B cell (primary cell): ENCODE measurements at places on chromosomes 6 and 20. TPM values are rescaled to one million over a fixed set of nuclear protein-coding genes. Genes with fewer than 3 reads are reported as not detected.

DNA sequence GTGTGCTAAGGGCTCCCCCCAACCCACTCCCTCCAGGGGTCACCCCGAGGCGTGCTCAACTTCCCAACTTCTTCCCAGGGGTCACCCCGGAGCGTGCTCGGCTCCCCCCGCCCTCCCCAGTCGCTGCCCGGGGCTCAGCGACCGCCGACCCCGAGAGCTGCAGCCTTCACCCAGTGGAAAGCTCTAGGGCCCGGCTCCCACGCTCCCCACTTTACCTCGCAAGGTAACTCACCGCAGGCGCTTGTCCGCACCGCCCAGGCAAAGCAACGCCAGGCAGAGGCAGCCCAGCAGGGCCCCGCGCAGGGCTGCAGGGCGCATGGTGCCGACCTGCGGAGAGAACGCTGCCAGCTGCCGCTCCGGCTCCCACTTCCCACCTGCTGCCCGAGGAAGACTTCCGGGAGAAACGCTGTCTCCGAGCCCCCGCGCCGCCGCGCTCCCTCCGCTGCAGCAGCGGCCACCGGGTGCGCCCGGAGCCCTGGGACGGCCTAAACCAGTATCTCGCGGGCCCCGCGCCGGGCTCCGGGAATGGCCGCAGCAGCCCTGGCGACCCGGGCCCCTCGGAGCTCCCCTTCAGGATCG lies 396 bp downstream of the RNASET2 start:
- no peak for DNase-seq

DNA sequence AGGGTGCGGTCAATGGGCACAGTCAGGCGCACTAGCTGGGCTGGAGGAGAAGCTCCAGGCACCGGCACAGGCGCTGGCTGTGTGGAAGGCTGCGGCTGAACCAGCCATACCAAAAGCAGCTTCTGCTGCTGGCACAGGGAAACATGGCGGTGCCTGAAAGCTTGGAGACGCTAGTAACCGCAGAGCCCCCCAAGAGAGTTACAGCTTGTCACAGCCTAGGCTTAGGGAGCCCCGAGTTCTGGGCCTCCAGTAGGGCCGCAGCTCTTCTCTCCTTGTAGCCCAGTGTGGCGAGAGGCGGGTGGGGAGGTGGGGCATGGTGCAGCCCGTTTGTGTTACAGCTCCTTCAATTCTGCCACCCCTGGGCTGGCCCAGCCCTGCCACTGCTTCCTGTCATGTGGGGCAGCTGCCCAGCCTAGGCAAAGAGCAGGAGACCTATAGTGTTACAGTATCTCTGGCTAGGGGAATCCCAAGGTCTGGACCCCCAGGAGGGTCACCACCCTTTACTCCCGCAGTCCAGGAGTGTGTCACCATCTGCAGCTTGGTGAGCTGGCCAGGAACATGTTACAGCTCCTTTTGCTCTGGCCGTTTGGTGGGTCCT lies 58.6 kb upstream of the MANEA start:
- no peak for DNase-seq

DNA sequence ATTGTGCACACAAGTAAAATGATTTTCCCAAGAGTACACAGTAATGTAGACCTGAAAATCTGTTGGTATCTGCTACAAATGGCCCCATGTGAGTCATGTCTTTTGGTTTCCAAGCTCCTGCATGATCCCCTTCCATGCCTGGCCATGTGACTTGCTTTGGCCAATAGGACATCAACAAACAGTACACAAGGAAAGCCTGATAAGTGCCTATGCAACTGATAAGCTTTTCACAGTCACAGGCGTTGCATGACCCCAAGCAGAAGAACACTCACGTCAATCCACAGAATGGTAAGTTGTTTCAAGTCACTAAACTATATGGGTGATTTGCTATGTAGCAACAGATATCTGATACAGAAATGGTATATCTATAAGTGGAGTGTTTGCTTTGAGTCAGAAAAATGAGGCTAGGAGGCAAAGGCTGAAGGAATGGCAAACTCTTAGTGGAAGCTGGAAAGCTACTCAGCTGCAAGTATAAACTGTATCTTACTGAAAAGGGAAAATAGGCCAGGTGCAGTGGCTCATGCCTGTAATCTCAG lies 160.1 kb upstream of the BEND3 start:
- DNase-seq = no peak

GRCh38 chr6:85323435-85324040 lies 126.3 kb upstream of the NT5E start:
- peak; percentile 54 for DNase-seq

- no peak for DNase-seq
Observed at GRCh38 chr20:60543598-60543997, 585.4 kb downstream of the CDH26 start.

GRCh38 chr6:53059648-53060589 lies 5.3 kb upstream of the FBXO9 start:
- DNase-seq = no peak

GRCh38 chr6:107642095-107642860 lies 152.4 kb downstream of the SOBP start:
- no peak for DNase-seq

GRCh38 chr6:20866935-20867703 lies 332.9 kb downstream of the CDKAL1 start:
- DNase-seq = no peak

DNA sequence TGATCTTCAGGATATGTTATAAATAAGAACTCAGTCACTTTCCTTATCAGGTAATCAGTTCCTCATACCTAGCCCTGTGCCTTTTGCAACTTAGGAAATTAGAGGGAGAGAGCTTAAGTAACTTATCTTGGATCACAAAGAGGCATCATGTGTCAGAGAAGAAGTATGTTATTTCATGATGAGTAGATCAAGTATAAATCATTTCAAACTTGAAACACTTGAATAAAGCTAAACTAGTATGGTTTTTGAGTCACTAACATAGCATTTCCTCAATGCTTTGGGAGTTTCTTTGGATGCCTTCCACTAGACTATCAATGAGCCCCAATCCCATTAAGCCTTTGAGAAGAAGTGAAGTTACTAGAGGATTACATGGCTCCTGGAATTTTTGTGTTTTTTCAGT lies 102.6 kb upstream of the TNFAIP3 start:
- DNase-seq = no peak

HMGA1 gene
- 66.4 and 72.3 TPM in 2 replicates for total RNA-seq

TLDC2 gene
- total RNA-seq = not detected in 2 replicates

CCN5 gene
- not detected in 2 replicates for total RNA-seq

MCHR2 gene
- total RNA-seq = not detected in 2 replicates

DOK5 gene
- total RNA-seq = not detected in 2 replicates

FBXO5 gene
- 14.1 and 14.6 TPM in 2 replicates for total RNA-seq
